ENCODE measurements at places on chromosomes 6 and 20.
A peak's percentile ranks its signal among the peaks of the same experiment; 100 is the strongest.

DNA sequence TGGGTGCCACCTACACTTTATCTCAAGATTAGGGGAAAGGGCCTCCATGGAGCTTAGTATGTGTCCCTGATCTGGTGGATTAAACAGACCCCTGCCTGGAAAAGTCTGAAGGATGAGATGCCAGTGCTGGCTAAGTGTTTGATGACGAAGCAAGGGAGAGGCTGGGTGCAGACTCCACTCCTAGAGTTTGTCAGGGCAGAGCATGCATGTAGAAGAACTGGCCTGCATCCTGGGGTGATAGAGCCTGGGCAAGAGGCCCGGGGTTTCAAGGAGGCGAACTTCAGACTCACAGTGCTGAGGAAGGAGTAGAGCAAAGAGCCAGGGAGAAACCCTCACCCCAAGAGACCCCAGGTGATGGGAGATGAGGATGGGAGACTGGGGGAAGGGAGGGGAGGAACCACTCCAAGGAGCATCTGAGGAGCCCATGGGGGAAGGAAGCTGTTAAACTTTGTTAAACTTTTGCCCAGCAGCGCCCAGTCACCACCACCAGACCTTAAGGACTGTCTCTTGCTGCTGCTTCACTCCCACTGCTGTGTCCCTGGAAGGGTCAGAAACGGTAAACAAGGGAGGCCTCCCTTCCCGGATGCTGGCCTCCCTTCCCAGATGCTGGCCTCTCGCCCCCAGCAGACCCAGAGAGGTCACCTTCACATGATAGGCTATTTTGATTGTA lies 61.6 kb downstream of the RPRD1B start:
- no peak for DNase-seq

GRCh38 chr6:118685823-118686449 lies 34.5 kb upstream of the CEP85L start:
- no peak for DNase-seq

- peak; percentile 45 for DNase-seq
Measured at GRCh38 chr6:33123732-33124524, 48.1 kb downstream of the HLA-DPB1 start.

DNA sequence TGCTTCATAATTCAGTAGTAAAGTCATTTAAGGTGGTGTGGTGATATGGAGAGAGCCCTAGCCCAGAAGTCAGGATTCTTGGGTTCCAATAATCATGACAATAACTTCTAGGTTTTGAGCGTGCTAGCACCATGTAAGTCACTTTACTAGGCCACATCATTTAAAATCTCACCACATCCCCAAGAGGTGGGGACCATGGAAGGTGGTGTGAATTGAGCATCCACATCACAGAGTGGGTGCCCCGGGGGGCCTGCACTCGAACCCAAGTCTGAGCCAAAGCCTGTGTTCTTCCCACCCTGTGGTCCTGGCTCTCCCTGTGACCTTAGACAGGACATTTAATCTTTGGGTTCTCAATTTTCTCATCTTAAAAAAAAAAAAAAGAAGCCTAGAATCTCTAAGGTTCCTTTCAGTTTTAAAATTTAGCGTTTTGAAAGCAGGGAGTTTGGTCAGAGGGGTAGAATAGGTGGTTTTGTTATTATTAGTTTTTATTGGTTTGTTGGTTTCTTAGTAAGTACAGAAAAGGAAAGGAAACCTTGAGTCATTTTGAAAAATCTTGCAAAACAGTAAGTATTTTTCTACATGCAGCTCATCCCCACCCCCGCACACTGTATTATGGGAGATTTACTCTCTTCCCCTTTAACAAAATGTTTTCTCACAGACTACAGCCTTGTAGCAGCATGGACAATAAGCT lies 26.4 kb downstream of the ARMC2 start:
- DNase-seq = no peak

- no peak for DNase-seq
Measured at GRCh38 chr6:157230910-157231309, 92.4 kb downstream of the TMEM242 start.

GRCh38 chr20:52787216-52787615 lies 184.9 kb upstream of the TSHZ2 start:
- DNase-seq = no peak

DNA sequence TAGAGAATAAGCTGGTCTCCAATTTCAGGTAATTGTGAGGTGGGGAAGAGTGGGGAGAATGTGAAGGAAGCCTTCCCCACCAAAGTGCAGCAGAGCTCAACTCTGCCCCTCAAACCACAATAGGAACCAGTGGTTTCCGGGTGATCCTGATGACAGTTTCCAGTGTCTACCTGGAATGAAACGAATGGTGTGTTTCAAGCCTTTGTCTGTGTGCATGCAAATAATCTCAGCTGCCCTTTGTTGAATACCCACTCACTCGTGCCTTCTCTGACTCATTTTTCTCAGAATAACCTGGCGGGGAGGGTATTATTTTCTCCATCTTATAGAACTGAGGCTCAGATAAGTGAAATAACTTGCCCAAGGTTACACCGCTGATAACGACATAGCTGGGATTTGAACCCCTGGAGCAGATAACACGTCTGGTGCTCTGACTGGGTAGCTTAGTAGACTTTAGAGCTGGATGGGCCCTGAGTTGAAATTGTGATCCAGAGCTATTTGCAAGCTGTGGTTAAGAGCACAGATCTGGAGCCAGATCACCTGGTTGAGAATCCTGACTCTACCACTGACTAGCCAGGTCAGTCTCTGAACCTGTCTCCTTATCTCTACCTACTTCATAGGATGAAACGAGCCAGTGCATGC lies 85.1 kb downstream of the EYA2 start:
- DNase-seq = no peak

DNA sequence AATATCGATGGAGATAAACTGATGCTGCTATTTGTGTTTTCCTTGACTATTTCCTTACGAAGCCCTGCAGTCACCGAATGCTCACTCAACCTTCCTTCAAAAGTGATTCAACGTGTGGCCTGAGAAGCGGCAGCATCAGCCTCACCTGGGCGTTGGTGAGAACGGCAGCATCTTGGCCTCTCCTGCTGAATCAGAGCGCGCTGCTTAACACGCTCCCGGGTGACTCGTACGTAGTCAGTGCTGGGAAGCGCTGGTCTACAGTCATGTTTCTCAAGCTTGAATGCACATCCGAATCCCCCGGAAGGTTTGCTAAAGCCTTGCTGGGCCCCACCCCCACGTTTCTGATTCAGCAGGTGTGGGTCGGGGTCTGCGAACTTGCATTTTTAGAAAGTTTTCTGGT lies 214.1 kb upstream of the RREB1 start:
- DNase-seq = no peak

GRCh38 chr6:116945809-116946208 lies 68.8 kb downstream of the RFX6 start:
- no peak for DNase-seq

GRCh38 chr6:45836438-45836824 lies 179.2 kb downstream of the CLIC5 start:
- no peak for DNase-seq

DNA sequence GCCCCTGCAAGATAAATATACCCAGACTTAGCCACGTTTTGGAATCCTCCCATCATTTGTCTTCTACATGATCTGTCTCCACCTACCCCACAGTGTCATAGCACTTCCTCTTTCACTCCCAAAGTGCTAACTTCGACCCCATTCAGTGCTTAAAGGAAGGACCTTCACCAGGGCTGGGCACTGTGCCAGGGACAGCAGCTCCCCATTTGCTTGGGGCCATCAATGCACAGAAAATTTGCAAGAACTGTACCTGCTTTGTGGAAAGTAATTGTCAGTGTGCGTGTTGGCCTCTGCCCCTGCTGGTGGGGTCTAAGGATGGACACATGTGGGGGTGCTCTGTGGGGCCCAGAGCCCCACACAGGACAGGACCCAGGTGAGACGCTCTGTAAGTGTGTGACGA lies 5.2 kb upstream of the BPIFA2 start:
- DNase-seq = no peak

GRCh38 chr6:139625998-139626975 lies 251.8 kb upstream of the CITED2 start:
- DNase-seq = no peak

DNA sequence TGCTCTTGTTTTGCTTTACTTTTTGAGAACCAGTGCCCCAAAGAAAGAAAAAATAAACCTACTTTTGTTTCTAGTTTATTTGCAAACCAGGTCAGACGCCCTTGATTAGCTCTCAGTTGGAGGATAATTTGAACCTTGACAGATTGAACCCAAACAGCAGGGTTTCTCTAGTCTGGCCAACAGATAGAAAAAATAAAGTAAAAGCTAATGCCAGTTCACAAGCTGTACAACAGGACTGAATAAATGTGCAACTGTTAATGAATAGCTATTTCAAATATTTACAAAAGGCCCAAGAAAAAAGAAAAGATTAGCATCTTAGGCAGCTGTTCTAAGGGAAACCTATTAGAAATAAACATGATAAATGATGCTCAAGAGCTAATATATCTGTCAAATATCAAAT lies 331.8 kb downstream of the CDKAL1 start:
- DNase-seq = no peak

DNA sequence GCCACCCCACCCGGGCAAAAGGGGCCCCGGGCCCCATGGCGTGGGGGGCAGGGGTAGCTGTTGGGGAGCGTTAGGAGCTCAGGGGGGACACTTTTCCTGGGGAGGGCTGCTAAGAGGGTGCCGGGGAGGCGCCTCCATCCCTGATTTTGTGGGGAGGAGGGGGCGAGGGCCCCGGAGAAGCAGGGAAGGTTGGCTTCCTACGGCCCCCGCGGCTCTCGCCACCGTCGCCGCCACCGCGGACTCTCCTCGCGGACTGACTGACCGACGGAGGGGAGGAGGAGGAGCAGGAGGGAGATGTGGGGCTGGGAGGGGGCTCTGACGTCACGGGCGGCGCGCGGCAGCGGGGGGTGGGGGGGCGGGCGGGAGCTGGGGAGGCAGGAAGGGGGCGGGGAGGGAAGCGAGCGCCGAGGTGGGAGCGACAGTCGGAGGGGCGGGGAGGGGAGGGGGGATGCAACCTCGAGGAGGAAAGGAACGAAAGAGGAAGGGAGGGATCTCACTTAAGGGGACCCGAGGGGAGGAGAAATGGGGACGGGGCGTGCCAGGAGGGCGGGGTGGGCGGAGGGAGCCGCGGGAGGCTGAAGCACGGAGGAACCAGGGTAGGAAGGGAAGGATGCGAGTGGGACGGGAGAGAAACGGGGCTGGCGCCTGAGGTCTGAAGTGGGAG lies 5.1 kb downstream of the GABBR1 start:
- peak; percentile 43 for DNase-seq

DNA sequence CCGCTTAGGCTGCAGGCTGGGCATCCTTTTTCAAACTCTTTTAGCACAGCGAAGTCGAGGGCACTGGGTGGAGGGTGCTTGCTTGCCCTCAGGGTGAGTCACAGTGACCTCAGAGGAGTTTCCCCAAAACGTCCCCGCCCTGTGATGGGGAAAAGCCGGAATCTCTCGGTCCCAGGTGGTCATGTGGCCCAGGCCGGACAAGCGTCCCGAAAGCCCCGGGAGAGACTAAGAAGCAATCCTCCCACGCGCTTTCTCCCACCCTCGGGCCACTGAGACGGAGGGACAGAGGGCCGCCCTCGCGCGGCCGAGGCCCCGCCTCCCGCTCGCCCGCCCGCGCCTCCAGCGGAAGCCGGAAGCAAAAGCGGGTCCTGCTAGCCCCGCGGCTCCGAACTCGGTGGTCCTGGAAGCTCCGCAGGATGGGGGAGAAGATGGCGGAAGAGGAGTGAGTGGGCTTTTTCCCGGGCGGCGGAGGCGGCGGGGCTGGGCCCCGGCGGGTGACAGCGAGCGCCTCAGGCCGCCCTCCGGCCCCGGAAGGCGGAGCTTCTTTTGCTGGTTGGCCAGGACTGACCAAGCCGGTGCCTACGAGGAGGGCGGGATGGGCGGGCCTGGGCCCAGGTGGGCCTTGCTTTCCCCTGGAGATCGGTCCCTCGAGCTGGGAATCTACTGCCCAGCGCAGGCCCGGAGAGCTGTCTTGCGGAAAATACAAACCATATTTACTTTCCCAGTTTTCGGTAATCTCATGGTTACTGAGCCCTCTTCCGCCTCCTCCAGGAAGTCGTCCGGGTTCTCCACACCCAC lies at the start of gene SLC9A8:
SLC9A8 (plus strand) TSS at position 322 of the 798 bp plus-strand sequence; CDS start at position 417, 95 bp downstream.
- peak; percentile 90 for DNase-seq

DNA sequence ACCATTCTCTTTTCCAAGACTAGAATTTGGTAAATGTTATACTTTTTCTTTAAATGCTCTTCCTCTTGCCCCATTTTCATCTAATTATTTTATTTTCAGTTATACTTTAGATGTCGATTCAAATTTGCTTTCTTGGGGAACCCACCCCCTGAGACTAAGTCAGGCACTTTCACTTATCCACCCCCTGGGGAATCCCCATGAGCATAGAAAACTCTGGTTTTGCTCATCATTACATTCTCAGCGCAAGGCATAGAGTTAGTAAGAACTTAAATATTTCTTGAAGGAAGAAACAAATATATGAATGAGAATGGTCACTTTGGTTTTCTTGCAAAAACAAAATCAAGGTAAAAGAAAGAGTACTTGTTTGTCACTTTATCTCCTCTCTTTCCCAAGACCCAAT lies 25.1 kb upstream of the HSF2 start:
- no peak for DNase-seq

GRCh38 chr6:305371-306206 lies 13.3 kb downstream of the DUSP22 start:
- DNase-seq = no peak

DNA sequence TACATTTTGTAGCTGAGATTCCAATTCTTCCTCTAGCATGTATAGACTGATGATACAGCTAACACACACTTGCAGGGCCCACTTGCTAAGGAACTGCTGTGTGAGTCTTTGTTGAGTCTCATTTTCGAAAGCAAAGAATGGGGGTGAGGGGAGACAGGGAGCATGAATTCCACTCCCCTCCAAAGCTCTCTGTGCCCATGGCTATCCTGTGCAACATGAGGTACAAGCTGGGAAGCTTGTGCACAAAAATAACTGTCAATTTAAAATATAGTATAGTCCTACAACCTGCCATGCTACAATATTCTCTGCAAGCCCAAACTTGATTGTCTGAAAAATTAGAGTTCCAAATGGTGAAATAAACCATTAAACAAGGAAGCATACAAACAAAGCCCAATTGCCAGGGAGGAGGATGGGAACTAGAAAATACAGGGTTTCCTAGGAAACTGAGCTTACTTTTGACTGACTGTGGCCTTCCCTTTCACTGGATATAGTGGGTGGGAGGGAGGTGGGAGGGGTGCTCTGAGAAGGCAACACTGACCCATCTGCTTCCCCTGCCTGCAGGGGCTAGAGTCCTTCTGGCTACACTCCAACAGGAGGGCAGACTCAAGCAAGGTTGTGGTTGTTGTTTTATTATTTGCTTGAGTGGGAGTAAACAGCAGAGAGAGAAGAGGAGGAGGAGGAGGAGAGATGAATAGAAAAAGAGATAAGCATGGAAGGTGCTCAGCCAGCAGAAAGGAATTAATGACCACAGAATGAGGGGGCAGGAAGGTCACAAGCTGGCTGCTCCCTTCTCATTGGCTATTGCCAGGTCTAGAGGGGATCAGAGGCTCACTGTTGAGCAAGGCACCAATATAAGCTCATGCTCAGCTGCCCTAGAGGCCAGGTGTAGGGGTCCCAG lies 84.6 kb downstream of the FYN start:
- DNase-seq = no peak
